ENCODE measurements at places on chromosomes 16 and 17. TPM values are rescaled to one million over a fixed set of nuclear protein-coding genes. Genes with fewer than 3 reads are reported as not detected.

INPP5K gene
- total RNA-seq, result 61.9 TPM

CEP295NL gene
- total RNA-seq, result 8.1 TPM

ALOX12B gene
- total RNA-seq, result 0.41 TPM

MARVELD3 gene
- total RNA-seq, result 18.3 TPM

CDH15 gene
- total RNA-seq, result 18.3 TPM

PAM16 gene
- total RNA-seq, result 38.7 TPM

TBC1D26 gene
- 0.99 TPM for total RNA-seq

YPEL2 gene
- 47.6 TPM for total RNA-seq

KRTAP17-1 gene
- total RNA-seq, result not detected

PRSS53 gene
- 1.1 TPM for total RNA-seq

YBX2 gene
- 2.0 TPM for total RNA-seq

MT1G gene
- total RNA-seq, result 40.0 TPM

CCL3 gene
- 5.2 TPM for total RNA-seq

TEKT1 gene
- total RNA-seq, result 0.70 TPM

TLCD2 gene
- 3.9 TPM for total RNA-seq

RNF167 gene
- total RNA-seq, result 33.1 TPM

PRR35 gene
- total RNA-seq, result 9.4 TPM

CORO7 gene
- 40.3 TPM for total RNA-seq

SLC16A11 gene
- 0.41 TPM for total RNA-seq

E4F1 gene
- 37.2 TPM for total RNA-seq

CCL16 gene
- not detected for total RNA-seq

TP53TG3B gene
- total RNA-seq, result not detected

C1QTNF1 gene
- total RNA-seq, result 8.8 TPM

KCNG4 gene
- total RNA-seq, result not detected

CLDN9 gene
- 2.5 TPM for total RNA-seq

DNAH9 gene
- total RNA-seq, result 3.6 TPM

CD300H gene
- not detected for total RNA-seq

NPIPB5 gene
- total RNA-seq, result 156 TPM

HBA2 gene
- 14,996 TPM for total RNA-seq
